Vagina (tissue), 2 donors: ENCODE measurements at places on chromosomes 4 and X.

DNA sequence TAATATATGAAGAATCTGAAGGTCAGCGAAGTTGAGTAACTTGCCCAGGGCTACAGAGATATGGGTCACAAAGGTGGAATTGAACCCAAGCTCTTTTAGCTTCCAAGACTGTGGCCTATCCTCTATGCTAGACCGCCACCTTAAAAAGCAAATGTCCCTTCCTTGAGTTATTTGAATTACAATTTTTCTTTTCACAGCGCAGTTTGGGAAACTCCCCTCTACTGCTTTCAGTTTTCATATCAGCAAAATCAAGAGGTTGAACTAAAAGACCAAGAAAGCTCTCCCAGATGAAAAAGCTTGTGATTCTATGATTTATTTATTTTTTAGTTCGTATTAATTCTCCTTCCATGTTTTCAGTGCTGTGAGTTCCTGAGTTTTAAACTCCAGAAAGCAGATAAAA lies 174.5 kb upstream of the C1QTNF7 start:
- DNase-seq = no peak

- no peak for DNase-seq
These were observed 64.1 kb downstream of the STX18 start for GRCh38 chr4:4477796-4478195.

DNA sequence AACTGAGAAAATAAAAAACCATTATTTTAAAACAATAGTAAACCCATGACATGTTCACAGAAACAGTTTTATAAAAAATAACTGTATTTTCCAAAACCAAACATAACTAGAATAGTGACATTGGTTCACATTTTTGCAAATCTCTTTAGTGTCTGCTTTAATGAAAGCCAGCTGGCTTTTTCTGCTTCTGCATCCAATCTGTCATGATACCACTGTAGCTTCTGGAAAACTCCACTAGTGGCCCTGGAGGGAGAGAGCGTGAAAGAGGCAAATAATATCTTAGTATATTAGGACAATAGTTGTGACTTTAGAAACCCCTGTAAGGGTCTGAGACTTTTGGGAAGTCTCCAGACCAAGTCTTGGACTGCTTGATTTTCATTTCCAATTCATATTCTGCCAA lies 31.1 kb downstream of the FGFBP1 start:
- DNase-seq = no peak

- DNase-seq = no peak
These were observed 55.6 kb upstream of the RLIM start for GRCh38 chrX:74670028-74670427.

GRCh38 chr4:13093170-13093569 lies 391.0 kb downstream of the RAB28 start:
- DNase-seq = no peak

DNA sequence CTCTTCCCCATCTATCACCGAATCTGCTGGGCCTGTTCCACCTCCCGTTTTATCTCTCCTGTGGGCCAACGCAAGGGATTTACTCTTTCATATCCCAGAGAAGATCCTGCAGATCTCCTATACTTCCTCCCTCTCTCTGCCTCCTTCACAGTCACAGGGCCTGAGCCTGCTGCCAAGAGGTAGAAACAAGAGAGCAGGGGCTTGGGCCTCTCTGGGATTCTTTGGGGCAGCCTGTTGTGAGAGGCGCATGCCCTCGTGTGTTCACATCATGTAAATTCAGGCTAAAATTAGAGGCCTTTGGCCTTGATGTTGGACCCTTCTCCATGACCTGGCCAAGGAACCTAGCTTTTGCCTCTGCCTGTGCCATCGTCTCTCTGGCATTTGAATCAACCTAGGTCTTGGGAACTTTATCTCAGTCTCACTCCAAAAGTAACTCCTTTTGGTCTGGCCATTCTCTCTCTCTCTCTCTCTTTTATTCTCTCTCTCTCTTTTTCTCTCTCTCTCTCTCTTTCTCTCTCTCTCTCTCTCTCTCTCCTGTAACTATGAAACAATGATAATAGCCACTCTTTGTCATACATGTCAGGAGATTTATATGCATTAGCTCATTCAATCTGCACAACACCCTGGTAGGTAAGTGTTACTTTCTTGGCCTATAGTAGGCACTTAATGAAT lies 20.0 kb upstream of the EFNB1 start:
- DNase-seq = peak; percentile 49

- no peak for DNase-seq
These were observed 936.6 kb upstream of the EPHA5 start for GRCh38 chr4:66606908-66607307.

DNA sequence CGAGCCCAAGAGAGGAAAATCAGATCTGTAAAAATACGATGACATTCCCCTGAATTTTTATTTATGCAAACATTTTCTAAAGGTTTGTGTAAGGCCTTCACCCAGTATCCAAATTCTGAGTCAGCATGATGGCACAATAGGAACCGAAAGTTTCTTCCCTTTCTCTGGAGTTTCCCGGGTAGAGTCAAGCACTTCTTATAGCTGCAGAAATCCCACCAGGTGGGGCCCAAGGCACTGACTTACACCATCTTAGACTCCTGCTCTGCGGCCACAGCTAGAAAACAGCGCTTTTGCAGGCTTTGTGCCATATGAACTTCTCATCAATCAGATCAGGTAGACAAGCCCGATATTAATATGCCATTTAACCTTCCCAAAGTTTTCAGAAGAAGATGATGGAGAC lies 13.4 kb downstream of the LEF1 start:
- DNase-seq = no peak

DNA sequence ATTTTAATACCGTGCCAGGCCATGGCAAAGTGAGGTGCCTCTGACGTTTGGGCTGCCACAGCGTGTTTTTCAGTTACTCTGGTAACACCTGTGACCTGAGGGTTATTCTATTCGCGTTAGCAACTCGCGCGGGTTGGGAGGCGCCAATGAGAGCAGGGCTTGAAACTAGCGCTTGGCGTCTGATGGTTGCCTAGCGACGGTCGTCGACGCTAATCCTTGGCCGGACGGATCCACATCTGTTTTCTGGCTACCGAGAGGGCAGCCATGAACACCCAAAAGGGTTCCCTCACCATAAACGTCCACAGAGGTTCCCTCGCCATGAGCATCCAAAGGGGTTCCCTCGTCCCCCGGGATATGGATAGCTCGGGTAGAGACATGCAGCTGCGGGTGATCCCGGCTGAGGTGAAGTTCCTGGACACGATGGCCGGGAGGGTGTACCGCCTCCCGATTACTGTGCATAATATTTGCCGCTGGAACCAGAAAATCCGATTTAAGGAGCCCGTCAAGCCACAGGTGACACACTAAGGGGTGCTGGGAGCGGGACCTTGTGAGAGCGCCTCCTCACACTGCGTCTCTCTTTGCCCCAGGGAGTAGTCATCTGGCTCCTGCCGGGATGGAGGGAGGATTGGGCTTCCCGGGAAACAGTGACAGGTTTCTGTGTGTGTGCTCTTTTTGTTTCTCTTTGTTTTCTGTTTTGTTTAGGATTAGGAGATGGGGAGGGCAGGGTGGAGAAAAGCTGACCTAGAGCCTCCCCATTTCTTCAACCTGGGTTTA lies at the start of gene CFAP47:
TSS of gene CFAP47 (plus strand) at position 199 of the 774 bp plus-strand sequence. CDS start at position 265, 66 bp downstream.
- no peak for DNase-seq

DNA sequence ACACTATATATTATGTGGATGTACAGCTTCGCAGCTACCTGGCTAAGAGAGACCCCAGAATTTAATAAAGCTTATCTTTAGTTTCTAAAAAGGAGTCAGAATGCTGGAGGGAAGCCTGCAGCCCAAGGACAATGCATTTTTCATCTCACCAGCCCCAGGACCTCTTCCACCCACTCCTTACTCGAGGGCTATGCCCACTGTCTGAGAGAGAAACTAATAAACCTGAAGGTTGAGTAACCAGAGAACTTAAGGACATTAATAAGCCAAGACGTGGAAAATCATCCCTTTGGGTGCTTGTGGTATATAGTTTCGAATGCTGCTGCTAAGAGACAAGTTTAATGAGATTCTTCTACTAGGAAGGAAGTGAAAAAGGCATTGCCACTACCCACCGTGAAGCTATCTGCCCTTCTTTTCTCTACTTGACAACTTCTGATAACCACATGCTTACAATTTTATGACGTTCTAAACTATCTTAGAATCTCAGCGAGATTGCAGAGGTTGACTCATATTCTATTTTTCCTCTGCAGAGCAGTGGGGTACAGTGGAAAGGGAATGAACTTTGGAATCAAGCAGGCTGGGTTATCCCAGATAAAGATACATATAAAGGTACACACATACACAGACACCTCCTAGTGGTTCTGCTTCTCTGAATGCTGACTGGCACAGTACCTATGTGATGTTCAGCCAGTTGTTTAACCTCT lies 3.3 kb downstream of the RELL1 start:
- no peak for DNase-seq

DNA sequence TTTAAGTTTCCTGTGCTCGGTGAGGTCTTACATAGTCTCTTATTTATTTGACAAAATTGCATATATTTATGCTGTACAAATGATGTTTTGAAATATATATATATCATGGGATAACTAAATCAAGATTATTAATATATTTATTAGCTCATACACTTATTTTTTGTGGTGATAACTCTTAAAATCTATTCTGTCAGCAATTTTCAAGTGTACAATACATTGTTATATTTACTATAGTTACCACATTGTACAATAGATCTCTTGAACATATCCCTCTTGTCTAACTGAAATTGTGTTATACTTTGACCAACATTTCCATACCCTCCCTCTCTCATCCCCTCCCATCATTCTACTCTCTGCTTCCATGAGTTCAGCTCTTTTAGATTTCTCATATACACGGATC lies 516.6 kb upstream of the LCORL start:
- DNase-seq = no peak

- no peak for DNase-seq
These were observed 175.3 kb downstream of the QDPR start for GRCh38 chr4:17336524-17336961.

DNA sequence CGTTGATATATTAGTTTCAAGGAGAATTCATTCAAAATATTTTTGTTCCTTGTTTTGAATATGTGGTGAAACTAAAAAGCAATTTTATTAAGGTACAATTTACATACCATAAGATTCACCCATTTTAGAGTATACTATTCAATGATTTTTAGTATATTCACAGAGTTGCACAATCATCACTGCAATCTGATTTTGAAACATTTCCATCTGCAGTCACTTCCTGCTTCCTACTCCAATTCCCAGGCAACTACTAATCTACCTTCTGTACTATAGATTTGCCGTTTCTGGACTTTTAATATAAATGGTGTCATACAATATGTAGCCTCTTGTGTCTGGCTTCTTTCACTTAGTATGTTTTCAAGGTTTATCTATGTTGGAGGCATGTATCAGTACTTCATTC lies 71.3 kb downstream of the SLC9A7 start:
- no peak for DNase-seq

GRCh38 chrX:25851141-25851540 lies 287.0 kb upstream of the MAGEB18 start:
- no peak for DNase-seq

- DNase-seq = no peak
These were observed 61.2 kb downstream of the STARD8 start for GRCh38 chrX:68708503-68709290.

DNA sequence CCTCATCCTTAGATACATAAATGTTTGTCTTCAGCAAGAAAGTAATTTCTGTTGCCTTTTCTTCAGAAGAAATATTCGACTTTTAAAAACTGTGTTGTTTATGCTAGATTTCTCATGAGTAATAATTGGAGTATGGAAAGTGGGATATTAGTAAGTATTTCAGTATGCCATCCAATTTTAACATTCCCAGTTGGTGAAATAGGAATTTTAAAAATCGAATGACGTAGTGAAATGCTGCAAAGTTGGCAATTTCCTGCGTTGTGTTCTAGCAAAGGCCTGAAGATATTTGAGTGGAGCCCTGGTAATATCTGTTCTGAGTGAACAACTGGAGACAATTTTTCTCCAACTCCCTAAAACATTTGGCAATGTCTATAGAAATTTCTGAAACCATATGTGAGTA lies 190.1 kb downstream of the ZNF330 start:
- no peak for DNase-seq

GRCh38 chrX:148813422-148813821 lies 313.0 kb downstream of the AFF2 start:
- no peak for DNase-seq

- no peak for DNase-seq
These were observed 318.2 kb downstream of the CCSER1 start for GRCh38 chr4:90445380-90445779.

DNA sequence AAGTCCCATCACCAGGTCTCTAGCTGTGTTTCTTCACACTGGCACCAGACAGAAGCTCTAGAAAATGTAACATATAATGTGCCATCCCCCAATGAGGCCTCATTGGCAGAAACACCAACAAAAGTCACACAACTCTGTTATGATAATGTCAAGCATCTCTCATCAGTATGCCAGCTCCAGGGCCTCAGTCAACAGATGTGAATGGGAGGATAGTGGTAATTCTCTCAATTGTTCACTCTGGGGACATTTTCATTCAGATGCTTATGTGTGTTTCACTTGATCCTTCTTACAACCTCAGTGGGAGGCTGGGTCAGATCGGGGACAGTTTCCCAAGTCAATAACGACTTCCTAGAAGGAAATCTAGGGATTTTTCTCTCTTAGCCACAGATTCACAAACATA lies 57.5 kb upstream of the SCOC start:
- DNase-seq = no peak

DNA sequence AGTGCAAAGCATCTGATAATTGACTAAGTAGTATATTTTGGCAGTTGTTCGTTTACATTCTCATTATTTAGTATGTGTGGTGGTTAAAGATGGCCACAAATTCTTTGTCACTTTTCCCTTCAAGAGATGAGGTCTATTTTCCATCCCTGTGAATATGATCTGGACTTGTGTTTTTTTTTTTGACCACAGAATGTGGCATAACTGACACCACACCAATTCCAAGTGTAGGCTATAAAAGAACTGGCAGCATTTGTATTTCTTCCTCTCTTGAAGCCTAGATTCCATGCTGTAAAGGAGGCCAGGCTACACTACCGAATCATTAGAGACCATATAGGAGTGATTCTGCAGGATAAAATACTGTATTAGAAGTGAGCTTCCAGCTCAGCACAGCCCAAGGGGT lies 596.6 kb downstream of the DMD start:
- no peak for DNase-seq

GRCh38 chr4:55352726-55353125 lies 6.7 kb downstream of the SRD5A3 start:
- DNase-seq = no peak

DNA sequence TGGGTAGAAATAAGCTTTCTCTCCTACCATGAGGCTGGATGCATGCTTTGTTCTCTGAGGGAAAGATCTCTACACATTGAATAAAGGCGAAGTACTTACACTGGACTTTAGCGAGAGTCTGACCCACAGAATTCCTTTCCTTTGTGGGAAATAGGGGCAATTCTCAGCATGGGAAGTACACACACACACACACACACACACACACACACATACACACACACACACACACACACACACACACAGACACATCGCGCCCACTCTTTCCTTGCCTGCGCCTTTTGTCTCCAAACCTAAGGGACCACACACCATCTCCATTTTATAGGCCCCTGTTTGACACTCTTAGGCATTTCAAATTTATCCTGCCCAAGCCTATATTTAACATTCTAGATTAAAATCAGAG lies 83.8 kb downstream of the LUZP4 start:
- DNase-seq = no peak

- DNase-seq = no peak
These were observed 8.7 kb upstream of the ALAS2 start for GRCh38 chrX:55039471-55039870.

- DNase-seq = no peak
These were observed 1.5 kb upstream of the BCOR start for GRCh38 chrX:40099055-40099958.
